Inflammatory macrophage (primary cell): ENCODE measurements at places on chromosomes 4 and X.
A peak's percentile ranks its signal among the peaks of the same experiment; 100 is the strongest.

GRCh38 chr4:155887847-155888570, 15.5 kb upstream of the TDO2 start:
- no peak for DNase-seq

DNA sequence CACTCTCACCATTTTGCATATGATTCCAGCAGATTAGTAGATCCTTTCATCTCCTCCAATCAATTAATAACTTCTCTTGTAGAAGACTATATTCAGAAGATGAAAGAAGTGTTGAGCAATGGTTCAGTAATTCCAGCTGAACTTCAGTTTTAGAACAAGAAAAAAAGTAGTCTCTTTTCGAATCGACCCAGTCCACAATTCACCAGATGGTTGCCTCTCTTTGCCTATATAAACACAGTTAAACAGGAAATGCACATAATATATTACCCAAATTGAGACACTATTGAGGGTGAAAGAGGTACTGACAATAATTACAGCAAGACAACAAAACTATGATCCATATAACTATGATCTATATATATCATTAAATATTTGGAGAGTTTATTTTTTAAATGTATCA, 16.8 kb upstream of the FAM241A start:
- DNase-seq = no peak

DNA sequence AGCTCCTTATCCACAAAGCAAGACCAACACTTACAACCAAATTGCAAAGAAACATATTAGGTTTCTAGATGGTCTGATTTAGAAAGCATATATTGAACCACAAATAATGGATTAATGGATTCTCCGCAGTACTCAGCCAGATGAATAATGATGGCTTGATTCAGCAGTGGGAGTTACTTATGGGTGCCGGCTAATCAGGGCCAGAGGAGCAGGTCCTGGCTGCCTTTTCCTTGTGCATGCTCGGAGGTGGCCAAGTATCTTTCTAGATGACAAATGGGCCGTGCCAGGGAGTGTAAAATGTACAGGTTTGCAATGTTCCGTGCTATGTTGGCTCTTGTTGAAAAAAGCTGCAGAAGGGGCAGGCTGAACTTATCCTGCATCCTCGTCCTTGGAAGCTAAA, 70.2 kb downstream of the VCX3A start:
- DNase-seq = no peak

DNA sequence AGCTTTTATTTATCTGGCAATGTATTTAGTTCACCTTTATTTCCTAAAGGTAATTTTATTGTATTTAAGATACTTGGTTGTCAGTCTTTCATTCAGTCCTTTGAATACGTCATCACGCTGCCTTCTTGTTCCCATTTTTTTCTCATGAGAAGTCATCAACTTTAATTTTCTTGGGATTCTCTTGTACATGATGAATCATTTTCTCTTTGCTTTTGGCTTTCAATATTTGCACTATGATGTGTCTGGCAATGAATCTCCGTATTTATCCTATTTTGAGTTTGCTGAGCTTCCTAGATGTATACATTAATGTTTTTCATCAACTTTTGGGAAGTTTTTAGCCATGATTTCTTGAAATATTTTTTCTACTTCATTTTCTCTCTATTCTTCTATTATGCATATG, 28.4 kb downstream of the CLDN2 start:
- DNase-seq = no peak

GRCh38 chr4:184801781-184802696, 23.7 kb downstream of the ACSL1 start:
- DNase-seq = no peak

DNA sequence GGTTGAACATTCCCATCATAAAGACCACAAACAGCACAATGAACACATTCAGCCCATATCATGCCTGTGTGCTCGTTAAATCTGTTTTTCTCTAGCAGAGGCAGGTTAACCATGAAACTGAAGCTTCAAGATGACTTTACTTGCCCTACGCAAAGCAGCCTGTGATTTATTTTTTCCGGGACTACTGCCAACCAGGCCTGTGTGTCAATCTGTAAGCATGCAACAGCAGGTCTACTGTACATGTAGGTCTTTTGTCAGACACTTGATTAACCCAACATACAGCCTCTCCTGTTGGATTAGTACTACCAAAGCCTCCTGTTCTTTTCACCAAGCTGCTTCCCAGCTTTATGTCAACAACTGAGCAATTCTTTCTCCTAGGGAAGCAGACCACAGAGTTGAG, 85.5 kb upstream of the ACSL1 start:
- no peak for DNase-seq

DNA sequence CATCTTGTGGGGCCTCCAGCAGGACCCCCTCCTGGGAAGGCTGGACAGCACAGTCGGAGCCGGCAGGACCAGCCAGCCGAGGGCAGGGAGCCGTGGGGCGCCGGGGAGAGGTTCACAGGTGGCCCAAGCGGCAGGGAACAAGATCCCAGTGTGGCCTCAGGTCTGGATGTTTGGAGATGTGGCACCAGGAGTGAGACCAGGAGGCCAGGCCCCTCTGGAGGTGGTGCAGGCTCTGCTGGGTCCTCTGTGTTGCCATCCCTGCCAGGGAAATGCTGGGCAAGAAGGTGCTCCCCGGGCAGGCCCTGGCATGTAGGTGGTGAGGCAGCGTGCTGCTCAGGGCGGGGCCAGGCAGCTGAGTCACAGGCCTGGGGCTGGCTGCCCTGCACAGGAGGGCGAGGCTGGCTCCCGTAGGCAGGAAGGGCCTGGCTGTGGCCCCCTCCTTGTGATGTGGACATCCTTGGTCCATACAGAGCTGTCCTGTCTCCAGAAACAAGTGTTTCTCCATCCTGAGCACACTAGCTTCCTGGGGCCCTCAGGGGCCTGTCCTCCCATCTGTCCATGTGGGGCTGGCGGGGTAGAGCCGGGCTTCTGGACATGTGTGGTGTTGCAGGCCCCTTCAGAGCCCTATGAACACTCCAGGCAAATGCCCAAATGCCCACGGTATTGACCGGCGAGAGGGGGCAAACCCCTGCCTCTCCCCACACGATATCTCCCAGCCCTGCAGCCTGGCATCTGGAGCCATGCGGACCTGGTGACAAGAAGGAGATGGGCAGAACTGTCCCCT, 4.8 kb upstream of the HGFAC start:
- DNase-seq = peak; percentile 47

- DNase-seq = no peak
Observed at GRCh38 chr4:185201977-185202962, 1.5 kb downstream of the CFAP97 start.

DNA sequence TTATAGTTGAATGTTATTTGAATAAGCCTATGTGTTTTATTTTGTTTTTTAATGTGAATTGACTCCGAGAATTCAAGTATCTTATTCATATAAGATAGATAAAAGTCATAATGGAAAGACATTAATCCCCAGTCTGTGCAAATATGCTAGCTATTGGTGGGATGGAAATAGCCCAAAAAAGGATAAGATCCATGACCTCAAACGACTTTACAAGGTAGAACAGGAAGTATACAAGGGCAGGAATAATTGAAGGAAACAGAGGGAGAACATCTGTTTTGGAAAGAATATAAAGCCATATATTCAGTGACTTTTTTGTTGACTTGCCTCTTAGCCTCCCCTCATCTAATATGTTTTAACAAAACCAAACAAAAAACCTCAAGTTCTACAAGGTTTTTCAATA, 9.0 kb downstream of the ABCE1 start:
- DNase-seq = no peak
